Hematopoietic multipotent progenitor cell treated with erythropoietin and hydrocortisone succinate and interleukin-3 and kit ligand, for 17 days (in vitro differentiated cells): ENCODE measurements at places on chromosomes 2 and 18.

DNA sequence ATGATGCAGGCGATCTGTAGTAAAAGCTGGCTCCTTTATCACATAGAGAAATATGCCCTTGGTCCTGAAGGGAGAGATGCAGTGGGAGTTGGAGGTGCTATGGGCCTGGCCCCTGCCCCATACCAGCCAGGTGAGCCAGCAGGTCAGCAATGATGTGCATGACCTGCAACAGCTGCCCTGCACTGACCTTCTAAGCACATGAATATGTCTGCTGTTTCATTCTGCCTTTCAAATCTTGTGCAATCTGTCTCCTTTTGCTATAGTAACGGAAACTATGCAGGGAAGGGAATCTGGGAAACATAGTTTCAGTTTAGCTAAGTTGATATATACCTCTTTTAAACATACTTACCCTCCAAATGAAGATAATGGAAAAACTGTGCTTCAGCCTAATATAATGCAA lies 235.2 kb downstream of the TDRD15 start:
- DNase-seq: no peak

DNA sequence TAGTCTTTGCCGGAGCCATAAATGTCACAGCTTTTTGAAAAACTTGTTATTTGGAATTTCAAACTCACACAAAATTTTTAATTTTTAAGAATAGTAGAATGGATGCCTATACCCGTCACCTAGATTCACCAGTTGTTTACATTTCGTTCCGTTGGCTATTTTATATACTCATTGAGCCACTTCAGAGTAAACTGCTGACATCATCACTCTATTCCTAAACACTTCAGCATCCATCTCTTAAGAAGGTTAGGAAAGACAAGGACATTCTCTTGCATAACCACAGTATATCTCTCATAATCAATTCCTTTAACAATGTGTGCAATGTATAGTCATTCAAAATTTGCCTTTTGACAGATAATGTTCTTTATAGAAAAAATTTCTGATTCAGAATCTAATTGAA lies 1065.8 kb downstream of the LRP1B start:
- no peak for DNase-seq

GRCh38 chr18:8238507-8238906 lies 370.7 kb upstream of the RAB12 start:
- no peak for DNase-seq

- no peak for DNase-seq
Measured at GRCh38 chr2:12615509-12615908, 101.2 kb upstream of the TRIB2 start.

DNA sequence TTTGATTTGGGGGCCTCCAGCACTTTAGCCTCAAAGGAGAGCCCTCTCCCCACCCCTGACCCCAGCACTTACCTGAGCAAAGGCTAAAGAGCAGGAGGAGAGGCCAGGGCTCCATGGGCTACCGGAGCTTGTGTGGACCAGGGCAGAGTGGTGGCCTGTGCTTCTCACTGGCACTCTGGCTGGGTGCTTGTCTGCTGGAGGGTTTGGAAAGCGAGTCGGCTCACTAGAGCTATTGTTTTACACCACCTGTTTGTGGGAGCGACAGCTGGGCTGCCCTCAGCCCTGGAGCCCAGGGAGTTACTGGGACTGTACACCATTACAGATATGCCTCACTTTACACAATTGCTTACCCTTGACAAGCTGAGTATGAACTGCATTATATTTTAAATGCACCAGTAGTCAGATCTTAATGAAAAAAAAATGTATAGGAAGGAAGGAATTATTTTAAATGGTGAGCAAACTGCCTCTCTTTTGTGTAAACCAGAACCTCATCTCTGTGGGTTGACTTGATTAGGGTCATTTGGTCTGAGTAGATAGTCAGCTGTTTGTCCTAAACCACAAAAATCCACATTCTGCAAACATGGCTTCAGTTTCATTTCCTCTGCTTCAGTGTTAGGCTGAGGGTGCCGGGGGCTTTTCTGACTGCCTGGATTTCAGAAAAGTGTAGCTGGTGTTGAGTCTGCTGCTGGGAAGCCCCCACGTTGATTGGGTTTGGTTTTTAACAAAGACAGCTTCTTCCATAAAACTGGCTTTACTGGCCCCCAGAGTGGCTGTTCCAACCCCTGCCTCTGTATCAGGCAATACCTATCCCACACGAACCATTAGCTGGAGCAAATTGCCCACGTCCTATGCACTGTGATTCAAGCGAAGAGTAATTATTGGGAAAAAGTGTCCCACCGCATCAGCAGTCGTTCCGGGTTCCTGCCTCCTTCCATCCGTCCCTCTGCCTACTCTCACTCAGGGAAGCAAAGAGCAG lies at the start of gene CHRNA1:
TSS of gene CHRNA1 (minus strand) at position 193 of the 976 bp plus-strand sequence. CDS start at position 115, 78 bp downstream.
- no peak for DNase-seq

DNA sequence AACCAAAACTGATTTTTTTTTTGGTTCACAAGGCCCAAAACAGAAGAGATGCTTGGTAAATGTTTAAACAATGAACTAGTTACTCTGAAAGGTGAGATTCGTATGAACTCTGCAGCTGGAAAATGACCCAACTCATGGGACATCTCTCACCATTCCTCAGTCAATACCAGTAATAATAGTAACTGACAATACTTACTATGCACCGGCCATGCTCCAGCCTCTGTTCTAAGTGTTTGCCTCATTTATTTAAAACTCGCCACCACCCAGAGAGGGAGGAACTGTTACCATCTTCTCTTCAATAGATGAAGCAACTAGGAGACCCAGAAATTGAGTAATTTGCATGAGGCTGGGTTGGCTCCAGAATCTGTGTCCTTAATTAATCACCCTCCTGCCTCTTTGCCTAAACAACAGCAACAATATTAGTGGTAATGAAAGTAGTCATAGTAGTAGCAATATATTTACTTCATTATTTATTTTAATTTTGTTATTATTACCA lies 130.4 kb downstream of the CTIF start:
- no peak for DNase-seq

- DNase-seq: no peak
Measured at GRCh38 chr18:6280211-6280743, 134.4 kb downstream of the L3MBTL4 start.

- no peak for DNase-seq
Measured at GRCh38 chr2:143950704-143951103, 569.2 kb downstream of the ZEB2 start.

- no peak for DNase-seq
Measured at GRCh38 chr18:78774741-78775141, 204.9 kb upstream of the SALL3 start.

GRCh38 chr2:231288590-231288989 lies 90.2 kb downstream of the ARMC9 start:
- no peak for DNase-seq

GRCh38 chr2:17272170-17272569 lies 246.1 kb downstream of the RAD51AP2 start:
- DNase-seq: no peak

DNA sequence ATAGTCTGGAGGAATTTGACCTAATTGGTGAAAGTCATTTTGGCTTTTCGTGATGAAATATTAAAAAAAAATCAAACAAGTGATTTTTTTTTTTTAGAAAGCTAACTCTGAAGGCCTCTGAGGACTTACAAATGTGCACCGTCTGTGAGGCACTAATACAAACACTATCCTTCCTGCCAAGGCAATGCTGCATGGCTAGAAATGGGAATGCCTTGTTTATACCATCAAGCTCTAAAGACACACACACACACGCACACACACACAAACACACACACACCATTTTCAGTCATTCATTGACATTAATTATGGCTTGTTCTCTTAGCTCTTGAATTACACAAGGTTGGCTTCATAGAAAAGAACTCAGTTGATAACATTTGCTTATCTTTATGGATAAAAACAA lies 1242.0 kb upstream of the ACVR2A start:
- no peak for DNase-seq

GRCh38 chr18:22470248-22471235 lies 52.8 kb upstream of the CTAGE1 start:
- no peak for DNase-seq

GRCh38 chr2:134490559-134490958 lies 228.2 kb downstream of the TMEM163 start:
- no peak for DNase-seq

DNA sequence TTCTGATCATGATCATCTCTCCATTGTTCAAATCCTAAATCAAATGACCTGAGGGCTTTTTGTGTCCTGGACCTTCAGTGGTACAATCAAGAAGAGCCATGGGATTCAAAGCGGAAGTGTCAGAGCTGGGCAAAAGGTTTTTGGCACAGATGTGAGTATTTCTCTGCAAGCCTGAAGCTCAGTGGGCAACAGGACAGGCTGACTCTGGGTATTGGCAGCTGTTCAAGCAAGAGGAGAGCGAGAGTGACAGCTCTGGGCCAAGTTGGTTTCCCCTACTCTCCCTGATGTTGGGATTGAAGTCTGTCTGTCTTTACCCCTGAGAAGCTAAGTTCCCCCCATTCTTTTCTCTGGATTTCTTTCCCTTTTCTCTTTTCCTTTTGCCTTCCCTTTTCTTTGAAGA lies 33.3 kb downstream of the DSEL start:
- no peak for DNase-seq

GRCh38 chr2:170712653-170713542 lies 2.2 kb upstream of the SP5 start:
- DNase-seq: no peak

GRCh38 chr2:127598711-127599110 lies 47.2 kb upstream of the GPR17 start:
- no peak for DNase-seq

DNA sequence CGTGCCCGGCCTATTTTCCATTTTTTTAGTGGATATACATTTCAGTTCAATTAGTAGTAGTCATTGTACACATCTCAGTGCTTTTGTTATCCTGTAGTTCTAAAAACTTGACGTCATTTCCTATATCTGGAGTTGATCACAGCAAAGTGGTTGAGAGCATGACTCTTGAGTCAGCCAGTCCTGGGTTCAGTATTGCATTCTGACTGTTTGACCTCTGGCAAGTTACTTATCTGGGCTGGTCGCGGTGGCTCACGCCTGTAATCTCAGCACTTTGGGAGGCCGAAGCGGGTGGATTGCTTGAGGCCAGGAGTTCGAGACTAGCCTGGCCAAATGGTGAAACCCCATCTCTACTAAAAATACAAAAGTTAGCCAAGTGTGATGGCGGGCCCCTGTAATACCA lies 50.4 kb upstream of the PPM1B start:
- no peak for DNase-seq
